Activated CD8-positive, alpha-beta T cell treated with anti-CD3 and anti-CD28 coated beads, Interleukin-2, amount 10 ng/mL, durations not matched to agents 7 days and 5 days (primary cell): ENCODE measurements at places on chromosomes 12 and 14. TPM values are rescaled to one million over a fixed set of nuclear protein-coding genes. Genes with fewer than 3 reads are reported as not detected.
A peak's percentile ranks its signal among the peaks of the same experiment; 100 is the strongest.

PTGES3 gene
- total RNA-seq = 273 TPM

GNG2 gene
- 302 TPM for total RNA-seq

KLRF1 gene
- not detected for total RNA-seq

SCNN1A gene
- total RNA-seq = 1.5 TPM

NINJ2 gene
- 10.6 TPM for total RNA-seq

OR6C75 gene
- total RNA-seq = not detected

CAMKK2 gene
- 32.7 TPM for total RNA-seq

RECQL gene
- total RNA-seq = 92.3 TPM

RAD9B gene
- total RNA-seq = 0.68 TPM

OR6C2 gene
- total RNA-seq = not detected

CAPS2 gene
- total RNA-seq = 4.1 TPM

FAM181A gene
- total RNA-seq = not detected

DNA sequence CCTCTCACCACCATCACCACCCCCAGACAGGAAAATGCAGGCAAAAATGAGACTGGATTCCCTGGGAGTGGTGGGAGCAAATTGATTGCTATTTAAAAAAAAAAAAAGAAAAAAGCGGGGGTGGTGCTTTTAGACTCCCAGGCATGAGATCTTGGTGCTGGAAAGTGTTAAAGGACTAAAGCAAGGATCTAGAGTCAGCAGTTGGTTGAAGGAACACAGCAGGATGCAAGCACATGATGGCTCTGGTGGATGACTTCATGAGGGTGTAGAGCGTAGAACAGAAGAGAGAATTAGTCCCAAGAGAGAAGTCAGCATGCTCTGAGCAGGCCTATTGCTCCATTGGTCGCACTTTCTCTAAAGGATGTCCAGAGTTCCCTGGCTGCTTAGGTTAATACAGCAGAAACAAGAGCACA, 183.8 kb upstream of the HMGA2 start:
- no peak for DNase-seq

DNA sequence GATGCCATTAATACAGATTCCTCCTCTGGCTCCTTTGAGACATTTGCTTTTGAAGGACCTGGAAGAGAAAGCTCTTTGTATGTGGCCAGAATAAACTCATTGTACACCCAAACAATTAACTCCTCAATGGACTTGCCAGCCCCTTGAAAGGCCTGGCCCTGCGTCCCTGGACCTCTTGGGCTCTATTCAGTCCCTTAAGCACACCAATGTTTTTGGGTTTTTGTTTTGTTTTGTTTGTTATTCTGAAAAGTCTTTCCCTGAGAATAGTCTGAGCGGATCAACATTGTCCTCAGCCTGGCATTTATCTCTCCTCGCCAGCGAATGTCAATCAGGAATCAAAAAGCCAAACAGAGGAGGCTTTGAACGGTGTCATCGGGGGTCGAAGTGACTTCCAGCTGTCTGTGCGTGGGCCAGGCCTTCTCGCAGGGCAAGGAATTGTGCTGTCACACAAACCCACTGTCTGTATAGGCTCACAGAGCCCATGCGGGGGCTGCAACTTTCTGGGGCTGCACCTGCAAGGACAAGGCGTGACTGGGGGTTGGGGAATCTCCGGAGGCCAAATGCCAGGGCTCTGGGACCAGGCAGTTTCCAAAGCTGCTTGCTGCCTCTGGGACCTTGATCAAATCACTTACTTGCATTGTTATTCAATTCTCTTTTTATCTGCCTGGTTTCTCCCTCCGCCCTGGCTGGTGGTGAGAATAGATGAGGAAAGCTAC, 108.3 kb downstream of the SMOC1 start:
- no peak for DNase-seq

GRCh38 chr12:92185052-92185451, 39.4 kb upstream of the BTG1 start:
- DNase-seq = peak; percentile 58

- no peak for DNase-seq
These were observed 140.4 kb upstream of the FRMD6 start for GRCh38 chr14:51511265-51511664.

GRCh38 chr12:85642288-85642687, 193.9 kb downstream of the RASSF9 start:
- no peak for DNase-seq

GRCh38 chr12:108778053-108778452, 46.7 kb upstream of the CORO1C start:
- DNase-seq = no peak

GRCh38 chr12:114580306-114580705, 103.7 kb downstream of the TBX3 start:
- no peak for DNase-seq

- no peak for DNase-seq
These were observed 488.9 kb downstream of the MDGA2 start for GRCh38 chr14:47186486-47186885.

DNA sequence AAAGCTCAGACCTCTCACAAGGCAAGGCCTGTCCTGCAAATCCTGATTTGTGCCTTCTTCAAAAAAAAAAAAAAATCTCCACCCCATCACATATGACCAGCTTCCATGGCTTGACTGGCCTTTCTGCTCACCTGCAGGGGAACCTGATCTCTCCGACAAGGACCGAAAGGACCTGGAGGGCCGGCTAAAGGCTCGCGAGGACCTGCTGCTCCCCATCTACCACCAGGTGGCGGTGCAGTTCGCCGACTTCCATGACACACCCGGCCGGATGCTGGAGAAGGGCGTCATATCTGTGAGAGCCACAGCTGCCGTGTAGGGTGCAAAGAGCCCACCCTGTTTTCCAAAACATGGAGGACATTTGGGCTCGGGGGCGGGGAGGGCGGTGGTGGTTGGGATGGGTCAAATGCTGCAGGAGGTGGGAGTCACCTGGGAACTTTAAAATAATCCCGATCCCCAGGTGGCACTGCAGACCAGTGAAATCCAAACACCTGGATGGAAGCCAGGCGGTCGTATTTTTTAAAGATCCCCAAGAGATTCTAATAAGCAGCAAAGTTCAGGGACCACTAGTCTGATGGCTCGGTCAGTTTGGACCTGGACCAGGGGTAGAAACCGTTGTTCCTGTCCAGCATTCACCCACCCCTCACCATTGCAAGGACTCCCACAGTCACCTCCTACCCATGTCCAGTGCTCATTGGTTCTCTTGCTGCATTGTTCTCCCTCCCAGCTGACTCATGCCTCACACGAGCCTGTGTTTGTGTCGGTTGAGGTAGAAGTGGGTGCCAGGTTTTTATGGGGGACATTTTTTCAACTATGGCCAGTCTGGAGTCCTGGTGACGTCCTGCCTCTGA, 44.8 kb downstream of the FOXN4 start:
- DNase-seq = peak; percentile 61

DNA sequence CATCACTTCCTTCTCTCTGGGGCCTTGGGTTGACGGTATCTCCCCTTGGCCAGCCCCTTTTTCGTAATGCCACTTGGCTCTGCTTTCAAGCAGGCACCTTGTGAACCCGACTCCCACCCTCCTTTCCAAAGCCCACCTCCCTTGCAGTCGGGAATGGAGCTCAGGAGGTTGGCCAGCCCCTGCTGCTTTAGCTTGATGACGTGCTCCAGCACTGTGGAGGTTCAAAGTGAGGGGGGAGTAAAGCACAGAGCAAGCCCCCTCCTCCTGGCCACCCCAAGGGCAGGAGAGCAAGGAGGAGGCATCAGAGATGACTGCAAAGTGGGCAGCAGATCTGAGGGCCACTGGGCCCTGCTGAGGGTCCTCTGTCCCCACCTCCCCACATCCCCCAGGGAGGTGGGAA, 103.4 kb downstream of the ZFP36L1 start:
- DNase-seq = no peak

- DNase-seq = no peak
These were observed 476.5 kb downstream of the FOXG1 start for GRCh38 chr14:29242755-29243754.

GRCh38 chr12:68821357-68822188, 13.6 kb downstream of the MDM2 start:
- no peak for DNase-seq

DNA sequence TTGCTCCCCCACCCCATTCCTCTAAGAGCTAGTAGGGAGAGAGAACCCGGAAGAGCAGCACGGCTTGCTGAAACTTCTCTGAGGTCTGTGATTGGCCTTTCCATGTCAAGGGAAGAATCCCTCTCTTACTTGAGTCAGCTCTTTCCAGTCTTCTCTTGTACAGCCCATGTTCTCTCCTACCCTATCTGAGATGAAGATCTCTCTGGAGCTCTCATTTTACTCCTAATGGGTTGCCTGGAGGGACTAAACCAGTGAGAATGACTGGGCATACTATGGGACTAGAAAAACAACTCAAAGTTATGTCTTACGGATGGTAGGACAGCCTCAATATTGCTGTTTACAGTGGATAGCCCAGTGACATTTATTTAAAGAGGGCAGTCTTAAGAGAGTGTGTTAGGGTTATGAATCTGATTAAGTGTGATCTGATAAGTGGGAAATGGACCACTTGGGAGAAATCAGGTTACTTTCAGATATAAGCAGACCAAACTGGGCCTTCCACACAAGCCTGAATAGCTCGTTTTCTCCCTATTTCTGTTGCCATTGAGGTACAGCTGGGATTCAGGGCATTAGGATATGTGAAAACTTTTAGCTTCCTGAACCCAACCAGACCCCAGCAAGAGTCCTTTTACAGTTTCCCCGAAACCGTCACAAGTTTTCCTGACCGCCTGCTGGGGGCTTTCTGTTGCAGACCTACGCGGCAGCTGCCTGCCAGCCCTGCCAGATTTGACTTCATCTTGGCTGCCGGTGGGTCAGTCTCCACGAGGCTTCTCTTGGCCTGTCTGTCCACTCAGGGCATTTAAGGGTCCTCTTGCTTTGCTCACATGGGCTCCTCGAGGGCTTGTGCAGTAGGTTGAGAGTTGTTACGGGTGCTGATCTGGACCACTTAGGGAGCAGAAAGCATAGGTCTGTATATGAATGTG, 16.9 kb downstream of the ETV6 start:
- no peak for DNase-seq

GRCh38 chr12:118418385-118419057, 42.2 kb downstream of the SUDS3 start:
- no peak for DNase-seq

DNA sequence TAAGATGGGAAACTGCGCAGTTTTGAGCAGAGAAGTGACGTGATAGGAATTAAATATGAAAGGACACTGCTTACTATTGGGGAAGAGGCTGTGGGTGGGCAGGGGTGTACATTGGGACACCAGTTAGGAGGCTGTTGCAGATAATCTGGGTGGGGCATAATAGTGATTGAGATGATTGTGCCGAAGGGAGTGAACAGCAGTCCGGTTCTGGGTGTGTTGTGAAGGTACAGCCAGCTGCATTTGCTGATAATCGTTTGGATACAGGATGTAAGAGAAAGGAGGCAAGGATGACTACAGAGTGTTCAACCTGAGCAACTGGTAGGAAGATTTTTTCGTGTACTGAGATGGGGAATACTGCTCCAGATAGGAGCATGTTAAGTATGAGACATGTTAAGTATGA, 205.2 kb upstream of the NEDD1 start:
- DNase-seq = no peak

DNA sequence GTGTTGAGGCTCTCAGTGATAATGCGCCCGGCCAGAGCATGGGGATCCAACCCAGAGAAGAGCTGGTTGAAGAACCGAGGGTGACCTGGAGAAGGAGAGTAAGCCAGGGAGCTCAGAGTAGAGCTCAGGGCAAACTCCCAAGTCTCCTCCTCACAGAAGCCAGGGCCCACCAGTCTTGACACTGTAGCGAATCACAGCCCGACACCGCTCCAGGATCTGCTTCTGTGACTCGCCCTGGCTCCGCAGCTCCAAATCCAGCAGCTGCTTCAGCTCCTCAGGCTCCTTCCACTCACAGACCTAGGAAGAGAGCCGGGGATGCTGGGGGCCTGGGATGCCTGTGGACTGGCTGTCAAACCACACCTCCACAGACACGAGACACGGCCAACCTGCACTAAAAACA, 8.2 kb upstream of the ZNF740 start:
- DNase-seq = no peak

GRCh38 chr12:95608252-95609033, 57.2 kb upstream of the USP44 start:
- DNase-seq = no peak

GRCh38 chr12:95790917-95791849, 619 bp upstream of the NTN4 start:
- DNase-seq = no peak

- no peak for DNase-seq
These were observed 38.1 kb upstream of the GARIN2 start for GRCh38 chr14:67151082-67151666.

- DNase-seq = no peak
These were observed 33.8 kb downstream of the ACACB start for GRCh38 chr12:109150124-109150640.

- DNase-seq = no peak
These were observed 52.8 kb upstream of the SLC2A13 start for GRCh38 chr12:40158592-40159111.

DNA sequence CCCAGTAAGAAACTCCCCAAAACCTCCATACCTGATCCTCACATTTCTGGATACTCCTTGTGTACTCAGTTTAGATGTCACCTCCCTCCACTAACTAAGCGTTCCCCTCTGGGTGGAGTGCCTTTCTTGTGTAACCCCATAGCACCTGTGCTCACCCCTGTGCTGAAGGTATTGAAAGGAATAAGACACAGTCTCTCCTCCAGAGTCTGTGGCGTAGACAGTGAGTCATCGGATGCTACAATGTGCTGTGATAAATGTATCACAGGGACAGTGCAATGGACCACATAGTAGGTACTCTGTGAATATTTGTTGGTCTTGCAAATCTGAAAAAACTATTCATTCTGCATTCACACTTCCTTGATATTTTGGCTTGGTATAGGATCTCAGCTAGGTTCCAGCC, 30.8 kb downstream of the TSPAN9 start:
- no peak for DNase-seq

DNA sequence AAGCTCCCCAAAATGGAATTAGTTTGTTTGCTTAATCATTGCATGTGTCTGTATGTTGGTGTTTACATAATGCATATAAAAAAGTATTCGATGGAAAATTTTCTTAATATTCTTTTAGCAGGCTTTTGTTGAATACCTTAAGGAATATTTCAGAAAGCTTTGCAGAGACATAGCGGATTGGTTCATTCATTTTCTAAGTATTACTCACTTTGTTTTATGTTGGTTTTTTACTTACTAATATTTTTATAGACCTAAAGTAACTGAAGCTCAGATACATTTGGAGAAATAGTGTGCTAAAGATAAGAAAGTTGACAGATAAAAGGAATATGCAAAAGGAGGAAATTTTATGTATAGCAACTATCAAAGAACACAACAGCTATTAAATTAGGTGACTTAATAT, 191.0 kb downstream of the ERC1 start:
- DNase-seq = no peak

DNA sequence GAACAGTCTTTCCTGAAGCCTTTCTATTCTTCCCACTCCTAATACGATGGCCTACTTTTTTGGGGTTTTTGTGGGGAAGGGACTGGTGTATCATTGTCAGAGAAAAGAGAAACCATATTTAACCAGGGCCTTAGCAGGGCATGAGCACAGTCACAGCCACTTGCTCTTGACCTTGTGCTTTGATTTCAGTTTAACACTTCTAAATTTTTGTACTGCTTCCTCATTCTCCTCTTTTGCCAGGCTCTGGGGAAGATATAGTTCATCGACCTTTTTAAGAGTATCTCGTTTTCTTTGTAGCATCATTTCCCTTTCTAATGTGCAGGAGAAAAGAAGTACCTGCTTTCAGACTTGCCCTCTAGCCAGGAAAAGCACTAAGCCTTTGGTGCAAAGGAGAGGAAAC, 2.2 kb downstream of the ZBTB1 start:
- DNase-seq = no peak

- no peak for DNase-seq
These were observed 62.1 kb downstream of the ZNF664 start for GRCh38 chr12:124035163-124035562.

- no peak for DNase-seq
These were observed 100.1 kb upstream of the DIO3 start for GRCh38 chr14:101460986-101461750.

GRCh38 chr14:67186789-67187584, 2.3 kb upstream of the GARIN2 start:
- peak; percentile 26 for DNase-seq
